ENCODE measurements at places on chromosomes 2 and 18. TPM values are rescaled to one million over a fixed set of nuclear protein-coding genes. Genes with fewer than 3 reads are reported as not detected.

Gene SNED1
- 0.36 TPM for total RNA-seq

DNA sequence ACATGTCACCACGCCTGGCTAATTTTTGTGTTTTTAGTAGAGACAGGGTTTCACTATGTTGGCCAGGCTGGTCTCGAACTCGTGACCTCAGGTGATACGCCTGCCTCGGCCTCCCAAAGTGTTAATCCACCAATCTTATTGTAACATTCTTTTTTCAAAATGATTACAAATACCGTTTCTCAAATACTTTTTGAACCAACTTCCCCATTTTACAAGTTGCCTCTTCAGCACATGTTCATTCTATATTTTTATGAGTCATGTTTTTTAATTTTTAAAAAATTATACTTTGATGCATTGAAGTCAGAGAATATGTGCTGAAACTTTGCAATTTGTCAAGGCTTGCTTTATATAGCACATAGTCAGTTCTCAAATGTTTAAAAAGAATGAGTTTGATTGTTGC, 58.2 kb downstream of the QPCT start:
- DNase-seq, result no peak

DNA sequence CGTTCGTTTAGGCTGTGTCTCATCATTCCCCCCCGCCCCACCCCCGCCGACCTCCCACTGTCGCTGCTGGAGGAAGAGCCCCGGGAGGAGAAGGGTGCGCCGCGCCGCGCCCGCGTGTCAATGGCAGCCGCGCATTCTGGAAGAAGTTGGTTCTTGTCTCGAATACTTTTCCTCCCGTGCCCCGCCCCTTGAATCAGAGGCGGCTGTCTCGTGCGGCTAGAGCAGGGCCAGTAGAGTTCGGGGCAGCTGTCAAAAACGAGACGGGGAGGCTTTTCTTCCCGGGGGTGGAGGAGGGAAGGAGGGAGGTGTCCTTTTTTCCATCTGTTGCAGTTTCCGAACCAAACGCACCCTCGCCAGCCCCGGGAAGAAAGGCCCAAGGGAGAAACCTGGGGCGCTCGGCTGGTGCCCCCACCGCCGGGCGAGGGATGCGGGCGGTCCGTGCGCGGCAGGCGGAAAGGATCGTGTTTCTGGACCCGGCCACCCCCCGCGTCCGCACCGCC, 410 bp upstream of the TGIF1 start:
- DNase-seq, result no peak

Gene CERKL
- not detected for total RNA-seq

Gene MIB1
- 47.6 TPM for total RNA-seq

DNA sequence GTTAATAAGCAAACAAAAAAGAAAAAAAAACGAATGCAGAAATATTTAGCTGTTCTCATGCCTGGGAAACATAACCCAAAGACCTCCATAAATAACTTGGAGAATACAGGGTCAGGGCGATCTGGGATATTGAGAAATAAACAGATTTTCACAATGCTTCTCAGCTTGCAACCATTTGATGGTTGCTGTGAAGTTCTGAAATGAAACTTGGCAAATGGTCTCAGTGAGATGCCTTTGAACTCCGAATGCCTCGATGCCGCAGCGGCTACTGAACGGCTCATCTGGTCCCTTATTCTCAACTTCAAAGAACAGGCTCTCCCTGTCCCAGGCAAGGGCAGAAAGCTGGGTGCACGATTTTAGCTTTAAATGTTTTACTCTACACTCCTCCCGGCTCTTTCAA, 78.1 kb downstream of the ZNF516 start:
- no peak for DNase-seq

Gene MOGAT1
- total RNA-seq, result not detected

- no peak for DNase-seq
These were observed 101.9 kb downstream of the ACOXL start for GRCh38 chr2:110834134-110834827.

GRCh38 chr2:197929886-197930227, 125.5 kb downstream of the PLCL1 start:
- no peak for DNase-seq

Gene ABCB6
- 8.8 TPM for total RNA-seq

DNA sequence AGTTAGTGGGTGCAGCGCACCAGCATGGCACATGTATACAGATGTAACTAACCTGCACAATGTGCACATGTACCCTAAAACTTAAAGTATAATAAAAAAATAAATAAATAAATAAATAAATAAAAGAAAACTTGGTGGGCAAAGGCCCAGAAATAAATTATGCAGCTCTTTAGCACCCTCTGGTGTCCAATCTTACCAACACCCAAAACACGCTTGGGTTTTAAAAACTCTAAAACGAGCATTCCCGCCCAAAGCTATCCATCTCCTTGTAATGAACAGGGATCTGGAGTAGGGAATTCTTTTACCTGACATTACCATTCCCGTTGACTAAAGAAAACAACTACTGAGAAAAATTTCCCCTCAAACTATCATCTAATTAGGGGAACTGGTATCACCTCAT, 2005.9 kb upstream of the CELF4 start:
- no peak for DNase-seq

- no peak for DNase-seq
These were observed 191.7 kb downstream of the PRKCE start for GRCh38 chr2:45843136-45843535.

- peak; percentile 2 for DNase-seq
These were observed 391 bp downstream of the ZNF385B start for GRCh38 chr2:179861027-179861415.

GRCh38 chr2:557635-558301, 119.4 kb downstream of the TMEM18 start:
- DNase-seq, result peak; percentile 6

DNA sequence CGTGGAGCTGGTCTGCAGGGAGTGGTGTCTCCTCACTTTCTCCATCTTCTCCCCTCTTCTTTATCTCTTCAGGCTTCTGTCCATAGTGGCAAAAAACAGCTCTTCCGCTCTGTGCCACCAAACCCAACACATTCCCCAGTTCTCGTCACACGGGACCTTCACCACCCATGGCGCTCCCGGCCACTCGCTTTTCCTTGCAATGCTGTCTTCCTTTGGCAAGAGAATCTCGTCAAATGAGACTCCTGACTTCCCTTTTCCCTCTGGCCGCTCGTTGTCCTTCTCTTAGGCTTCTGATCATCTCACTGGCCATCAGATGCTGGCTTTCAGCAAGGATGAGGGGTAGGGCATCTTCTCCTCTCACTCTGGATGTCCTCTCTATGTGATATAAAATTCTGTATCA, 72.9 kb downstream of the DCDC2C start:
- no peak for DNase-seq

DNA sequence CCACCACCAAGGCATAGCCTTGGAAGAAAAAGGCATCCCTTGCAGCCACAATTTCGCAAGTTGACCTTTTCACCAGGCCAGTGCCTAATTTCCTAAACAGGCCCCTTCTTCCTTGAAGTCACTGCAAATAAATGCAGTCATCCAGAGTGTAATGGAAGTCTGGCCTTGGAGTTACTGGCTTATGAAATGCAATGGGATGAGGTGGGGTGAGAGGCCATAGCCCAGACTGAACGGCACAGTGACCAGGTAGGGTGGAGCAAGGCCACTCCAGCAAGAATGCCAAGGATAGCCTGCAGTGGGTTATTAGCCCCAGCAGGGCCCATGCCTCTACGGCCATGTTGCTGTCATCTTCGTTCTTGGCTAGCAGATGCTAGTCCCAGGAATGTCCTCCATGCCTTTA, 68.4 kb downstream of the BCL11A start:
- DNase-seq, result no peak

DNA sequence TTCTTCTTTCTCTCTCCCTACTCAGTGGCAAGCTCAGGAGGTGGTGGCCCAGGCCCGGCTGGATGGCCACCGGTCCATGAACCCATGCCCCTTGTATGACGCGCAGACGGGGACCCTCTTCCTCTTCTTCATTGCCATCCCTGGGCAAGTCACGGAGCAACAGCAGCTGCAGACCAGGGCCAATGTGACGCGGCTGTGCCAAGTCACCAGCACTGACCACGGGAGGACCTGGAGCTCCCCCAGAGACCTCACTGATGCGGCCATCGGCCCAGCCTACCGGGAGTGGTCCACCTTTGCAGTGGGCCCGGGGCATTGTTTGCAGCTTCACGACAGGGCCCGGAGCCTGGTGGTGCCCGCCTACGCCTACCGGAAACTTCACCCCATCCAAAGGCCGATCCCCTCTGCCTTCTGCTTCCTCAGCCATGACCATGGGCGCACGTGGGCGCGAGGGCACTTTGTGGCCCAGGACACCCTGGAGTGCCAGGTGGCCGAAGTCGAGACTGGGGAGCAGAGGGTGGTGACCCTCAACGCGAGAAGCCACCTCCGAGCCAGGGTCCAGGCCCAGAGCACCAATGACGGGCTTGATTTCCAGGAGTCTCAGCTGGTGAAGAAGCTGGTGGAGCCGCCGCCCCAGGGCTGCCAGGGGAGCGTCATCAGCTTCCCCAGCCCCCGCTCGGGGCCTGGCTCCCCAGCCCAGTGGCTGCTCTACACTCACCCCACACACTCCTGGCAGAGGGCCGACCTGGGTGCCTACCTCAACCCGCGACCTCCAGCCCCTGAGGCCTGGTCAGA, 1.8 kb downstream of the NEU2 start:
- DNase-seq, result no peak

Measured in activated T-cell treated with anti-CD3 and anti-CD28 coated beads, Interleukin-2, amount 50 U/mL, for 72 hours (primary cell).